Aorta (tissue), 5 donors: ENCODE measurements at places on chromosomes 16 and 17.

- DNase-seq = no peak
Observed at GRCh38 chr16:27257271-27257670, 11.3 kb downstream of the NSMCE1 start.

- DNase-seq = no peak
Observed at GRCh38 chr17:46136820-46137219, 56.4 kb downstream of the KANSL1 start.

GRCh38 chr16:49271363-49271762 is 10.3 kb downstream of the CBLN1 start:
- no peak for DNase-seq

GRCh38 chr17:3905017-3905520 is 11.2 kb downstream of the P2RX1 start:
- peak; percentile 48 for DNase-seq

- no peak for DNase-seq
Observed at GRCh38 chr17:67322042-67322787, 44.2 kb downstream of the PSMD12 start.

DNA sequence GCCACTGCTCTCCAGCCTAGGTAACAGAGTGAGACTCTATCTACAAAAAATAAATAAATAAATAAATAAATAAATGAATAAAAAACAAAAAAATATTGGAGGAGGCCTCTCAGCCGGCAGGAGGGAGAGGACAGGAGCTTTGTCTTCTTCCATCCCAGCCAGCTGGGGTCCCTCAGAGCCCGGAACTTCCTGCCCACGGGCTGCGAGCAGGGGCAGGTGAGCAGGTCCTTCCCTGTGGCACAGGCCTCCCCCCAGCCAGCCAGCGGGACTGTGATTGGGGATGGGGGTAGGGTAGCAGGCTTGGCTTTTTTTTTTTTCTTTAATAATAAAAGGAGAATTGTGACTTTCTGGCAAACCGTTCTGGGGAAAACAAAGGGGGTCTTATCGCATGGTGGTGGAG is 10.1 kb downstream of the SMTNL2 start:
- DNase-seq = no peak

DNA sequence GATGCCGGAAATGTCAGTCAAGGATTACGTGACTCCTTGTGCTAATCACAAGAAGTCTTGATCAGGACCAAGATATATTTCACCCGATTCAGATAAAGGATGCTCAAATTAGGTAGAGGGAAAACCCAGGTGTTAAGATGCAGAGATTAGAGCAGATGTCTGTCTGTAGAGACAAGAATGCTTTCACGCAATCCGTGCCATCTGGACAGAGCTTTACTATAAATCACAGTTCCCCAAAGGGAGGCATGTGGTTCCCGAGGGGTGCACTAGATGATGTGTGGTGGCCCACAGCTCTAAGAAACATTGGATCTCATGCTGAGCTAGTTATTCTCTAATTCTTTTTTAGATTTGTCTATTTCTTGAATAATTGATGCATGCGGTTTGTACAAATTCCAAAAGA is 9.8 kb upstream of the MAP3K14 start:
- no peak for DNase-seq

DNA sequence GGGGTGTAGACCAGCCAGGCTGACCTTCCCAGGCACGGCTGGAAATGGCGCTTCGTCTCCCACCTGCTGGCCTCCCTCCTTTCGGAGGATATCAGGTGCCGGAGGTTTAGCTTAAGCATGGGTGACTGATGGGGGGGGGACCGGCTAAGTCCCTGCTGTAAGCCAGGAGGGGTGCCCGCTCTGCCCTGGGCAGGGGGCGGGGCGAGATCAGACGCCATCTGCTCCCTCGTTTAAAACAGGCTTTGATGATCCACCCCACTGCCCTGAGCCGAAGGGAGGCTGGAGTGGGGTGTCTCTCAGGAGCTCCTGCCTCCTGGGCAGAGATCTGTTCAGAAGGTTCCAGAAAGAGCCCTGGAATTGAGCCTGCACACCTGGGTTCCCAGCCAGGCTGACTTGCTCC is 26.0 kb downstream of the C16orf74 start:
- no peak for DNase-seq

- no peak for DNase-seq
Observed at GRCh38 chr16:88195269-88195705, 187.5 kb upstream of the ZNF469 start.

DNA sequence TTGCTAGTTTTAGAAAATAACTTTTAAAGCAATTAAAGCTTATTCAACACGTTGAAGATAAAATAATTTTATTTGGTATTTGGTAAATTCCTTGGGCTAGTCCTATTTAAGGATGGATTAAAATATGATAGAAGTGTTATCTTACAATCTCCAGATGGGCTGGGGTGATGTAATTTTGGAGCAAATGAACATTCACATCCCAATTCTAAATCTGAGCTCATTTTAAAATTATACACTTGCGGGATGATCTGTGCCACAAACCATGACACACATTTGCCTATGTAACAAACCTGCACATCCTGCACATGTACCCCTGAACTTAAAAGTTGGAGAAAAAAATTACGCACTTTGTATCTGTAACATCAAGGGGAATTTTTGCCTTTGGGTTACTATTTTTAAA is 31.5 kb downstream of the NLK start:
- no peak for DNase-seq

- no peak for DNase-seq
Observed at GRCh38 chr17:68981288-68981687, 26.1 kb upstream of the ABCA8 start.
